ENCODE measurements at places on chromosomes 6 and 20.

GRCh38 chr20:15900443-15900842 lies 672.8 kb downstream of the KIF16B start:
- no peak for DNase-seq

DNA sequence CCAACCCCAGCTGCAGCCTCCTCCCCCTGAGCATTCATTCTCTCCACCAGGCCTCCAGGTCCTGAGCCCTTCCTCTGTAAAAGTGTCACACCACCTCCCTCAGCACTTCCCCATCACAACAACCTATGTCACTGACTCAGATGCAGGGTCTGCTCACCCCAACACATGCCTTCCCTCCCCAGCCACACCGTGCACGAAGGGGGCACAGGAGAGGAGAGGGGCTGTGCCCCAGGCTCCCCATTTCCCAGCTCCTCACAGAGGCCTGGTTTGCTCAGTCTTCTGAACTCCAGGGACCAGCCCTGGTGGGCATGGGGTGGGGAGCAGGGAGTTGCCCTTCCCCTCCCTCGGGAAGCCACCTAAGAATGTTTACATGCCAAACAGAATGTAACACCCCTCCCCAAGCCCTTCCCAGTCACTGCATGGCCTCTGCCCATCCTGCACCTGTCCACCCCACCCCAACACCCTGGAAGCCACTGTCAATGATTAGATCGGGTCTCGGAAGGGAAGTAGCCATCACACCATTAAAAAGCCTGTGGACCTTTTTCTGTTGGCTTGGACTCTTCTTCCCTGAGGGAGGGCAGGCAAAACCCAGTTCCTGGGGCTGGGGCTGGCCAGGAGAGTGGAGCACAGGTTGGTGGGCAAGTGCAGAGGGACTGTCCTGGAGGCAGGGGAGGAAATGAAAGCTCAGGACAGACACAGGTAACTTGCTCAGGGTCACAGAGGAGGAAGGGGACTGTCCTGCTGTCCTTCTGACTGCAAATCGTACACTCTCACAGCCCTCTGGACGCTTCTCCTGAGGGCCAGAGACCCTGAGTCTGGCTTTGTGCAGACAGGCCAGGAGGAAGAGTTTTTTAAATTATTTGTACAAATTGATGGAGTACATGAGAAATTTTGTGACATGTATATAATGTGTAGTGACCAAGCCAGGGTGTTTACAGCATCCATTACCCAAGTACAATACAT lies 10.1 kb upstream of the SLC22A7 start:
- no peak for DNase-seq

- DNase-seq, result peak; percentile 49
Measured at GRCh38 chr20:49853640-49854039, 41.0 kb downstream of the SLC9A8 start.

DNA sequence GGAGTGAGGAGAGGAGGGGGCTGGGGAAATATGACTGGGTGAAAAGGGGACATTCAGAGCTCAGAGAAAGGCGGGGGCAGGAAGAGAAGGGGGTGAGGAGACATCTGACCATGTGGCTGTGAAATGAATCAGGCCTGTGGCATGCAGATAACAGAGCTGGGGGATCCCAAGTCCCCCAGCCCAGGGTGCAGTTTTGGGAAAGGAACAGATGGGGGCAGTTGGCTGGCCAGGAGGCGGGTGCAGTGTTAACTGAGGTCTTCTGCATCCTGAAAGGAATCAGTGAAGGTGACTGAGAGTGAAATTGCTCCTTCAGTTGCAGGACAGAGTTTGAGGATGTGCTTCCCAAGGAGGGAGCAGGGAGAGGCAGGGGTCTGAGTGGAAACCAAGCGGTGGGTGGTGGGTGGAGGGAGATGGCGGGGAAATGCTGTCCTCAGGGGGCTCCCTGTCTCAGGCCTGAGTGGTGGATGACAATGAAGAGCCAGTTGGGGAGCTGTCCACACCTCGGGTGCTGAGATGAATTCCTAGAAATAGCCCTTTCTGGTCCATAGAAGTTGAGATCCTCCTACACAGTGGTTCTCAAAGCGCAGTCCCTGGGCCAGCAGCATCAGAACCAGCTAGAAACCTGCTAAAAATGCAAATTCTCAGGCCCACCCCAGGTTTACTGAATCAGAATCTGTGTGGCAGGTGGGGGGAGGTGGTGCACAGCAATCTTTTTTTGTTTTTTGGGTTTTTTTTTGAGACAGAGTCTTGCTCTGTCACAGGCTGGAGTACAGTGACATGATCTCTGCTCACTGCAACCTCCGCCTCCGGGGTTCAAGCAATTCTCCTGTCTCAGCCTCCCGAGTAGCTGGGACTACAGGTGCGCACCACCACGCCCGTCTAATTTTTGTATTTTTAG lies 26.0 kb upstream of the CCDC167 start:
- DNase-seq, result peak; percentile 45

GRCh38 chr6:167506443-167507301 lies 181.8 kb downstream of the TTLL2 start:
- DNase-seq, result no peak

DNA sequence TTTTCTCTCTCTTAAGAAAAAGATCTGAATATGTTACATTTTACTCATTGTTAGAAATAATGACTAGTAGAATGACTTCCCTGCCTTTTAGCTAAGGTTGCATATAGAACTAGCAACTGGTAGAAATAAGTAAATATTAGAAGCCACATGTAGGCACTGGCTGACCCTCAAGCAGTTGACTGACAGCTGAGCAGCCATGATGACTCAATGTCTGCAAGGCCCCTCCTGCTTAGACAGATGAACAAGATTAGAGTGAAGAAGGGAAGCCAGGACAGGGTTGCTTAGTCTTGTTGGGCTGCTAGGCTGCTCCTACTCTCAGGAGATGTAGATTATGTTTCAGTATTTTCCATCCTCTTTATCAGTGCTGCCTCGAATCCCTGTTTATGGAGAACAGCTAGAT lies 6.5 kb downstream of the MEP1A start:
- DNase-seq, result peak; percentile 54

DNA sequence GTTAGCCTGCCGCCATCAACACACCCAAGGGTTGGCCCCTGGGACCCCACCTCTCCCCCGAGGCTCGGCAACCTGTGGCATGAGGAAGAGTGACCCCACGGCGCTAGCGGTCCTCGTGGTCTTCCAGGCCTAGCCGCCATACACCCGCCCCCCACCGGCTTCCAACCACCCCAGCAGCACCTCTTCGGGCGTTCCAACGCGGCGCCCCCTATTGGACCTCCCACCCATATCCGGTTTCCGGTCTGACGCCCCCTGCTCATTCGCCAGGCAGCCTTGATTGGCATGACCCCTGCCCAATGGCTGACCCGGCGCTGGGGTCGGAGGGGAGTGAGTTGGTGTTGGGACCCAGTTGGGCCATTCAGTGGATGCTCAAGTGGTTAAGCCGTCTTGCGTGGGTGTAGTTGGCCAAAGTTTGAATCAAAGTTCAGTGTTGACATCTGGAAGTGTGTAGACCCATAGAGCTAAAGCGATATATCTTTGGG lies at the start of gene GNAS-AS1:
GNAS-AS1 (minus strand) TSS at position 210 of the 482 bp plus-strand sequence.
- DNase-seq, result peak; percentile 94

GRCh38 chr20:47315339-47316056 lies 41.0 kb downstream of the ZMYND8 start:
- no peak for DNase-seq

DNA sequence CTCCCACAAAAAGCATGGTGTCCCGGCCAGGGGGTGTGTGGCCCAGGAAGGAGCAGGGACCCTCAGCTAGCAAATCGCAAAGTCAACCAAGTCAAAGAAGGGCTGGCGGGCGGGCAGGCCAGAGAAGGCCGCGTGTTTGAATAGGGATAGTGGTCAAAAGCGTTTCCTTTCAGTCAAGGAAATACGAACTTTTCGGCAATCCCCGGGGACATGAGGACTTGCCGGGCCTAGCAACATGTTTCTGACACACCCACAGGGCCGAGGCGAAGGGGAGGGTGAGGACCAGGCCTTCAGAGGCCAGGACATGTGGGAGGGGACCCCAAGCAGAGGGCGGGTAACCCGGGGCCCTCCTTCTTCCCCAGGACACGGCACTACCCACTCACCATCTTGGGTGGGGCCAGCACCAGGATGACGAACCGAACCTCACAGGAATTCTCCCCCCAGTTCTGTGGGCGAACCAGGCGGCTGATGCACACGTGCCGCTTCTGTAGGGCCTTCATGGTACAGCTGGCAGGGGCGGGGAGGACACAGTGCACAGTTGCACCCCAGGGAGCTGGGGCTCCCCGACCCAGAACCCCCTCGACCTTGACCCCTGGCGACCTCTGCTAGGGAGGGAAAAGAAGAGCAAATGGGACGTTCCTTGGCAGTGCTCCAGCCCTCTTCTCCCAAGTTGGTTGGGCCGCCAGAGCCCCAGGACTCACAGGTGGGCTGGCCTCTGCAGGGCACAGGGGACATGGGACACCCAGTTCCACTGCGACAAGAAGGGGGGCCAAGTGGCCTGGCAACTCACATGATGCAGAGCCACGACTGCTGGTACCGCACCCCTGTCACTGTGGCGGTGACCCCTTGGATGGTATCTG lies 5.6 kb downstream of the SLC4A11 start:
- DNase-seq, result no peak

DNA sequence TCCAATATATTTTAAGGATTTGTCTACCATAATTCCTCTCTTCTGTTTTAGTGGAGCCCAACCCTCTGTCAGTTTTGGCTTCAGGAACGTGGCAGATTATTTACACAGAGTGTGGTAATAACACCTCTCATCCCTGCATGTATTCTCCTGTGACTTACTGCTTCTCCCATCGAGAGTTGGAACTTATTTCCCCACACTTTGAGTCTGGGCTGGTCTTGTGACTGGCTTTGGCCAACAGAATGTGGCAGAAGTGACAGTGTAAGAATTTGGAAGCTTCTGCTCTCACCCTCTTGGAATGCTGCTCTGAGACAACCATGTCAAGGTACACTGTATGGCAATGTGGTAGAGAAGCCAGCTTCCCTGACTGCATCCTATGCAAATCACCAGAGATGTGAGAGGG lies 407.7 kb downstream of the EPM2A start:
- no peak for DNase-seq

- DNase-seq, result no peak
Measured at GRCh38 chr20:61693055-61693600, 372.6 kb downstream of the TAF4 start.

DNA sequence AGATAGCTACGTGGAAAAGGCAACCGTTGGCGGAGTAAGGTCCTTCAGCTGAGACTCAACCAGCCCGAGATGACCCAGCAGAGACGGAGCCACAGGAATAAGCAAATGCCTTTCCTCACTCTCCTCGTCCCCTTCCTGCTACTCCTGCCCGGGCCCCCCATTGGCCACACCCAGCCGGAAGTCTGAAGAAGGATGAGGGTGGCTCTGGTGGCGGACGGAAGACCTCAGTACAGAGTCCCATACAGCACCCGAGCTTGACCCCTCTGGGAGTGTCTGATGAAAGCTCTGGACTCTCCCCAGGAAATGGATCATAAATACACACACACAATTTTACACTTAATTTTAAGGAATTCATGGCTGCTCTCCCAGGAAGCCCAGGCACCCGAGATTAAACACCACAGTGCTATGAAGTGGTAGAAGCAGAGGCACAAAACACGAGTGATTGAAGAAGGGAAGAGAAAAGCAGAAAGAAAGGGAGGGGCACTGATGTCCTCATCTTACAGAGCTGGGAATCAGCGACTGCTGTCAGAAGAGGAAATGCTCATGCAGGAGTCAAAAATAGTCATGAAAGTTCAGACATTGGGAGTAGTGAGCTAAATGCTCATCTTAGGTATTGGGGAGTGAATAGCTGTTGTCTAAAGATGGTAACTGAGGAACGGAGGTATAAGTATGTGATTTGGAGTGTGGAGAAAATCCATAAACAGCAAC lies 125.6 kb downstream of the BANF2 start:
- DNase-seq, result no peak

DNA sequence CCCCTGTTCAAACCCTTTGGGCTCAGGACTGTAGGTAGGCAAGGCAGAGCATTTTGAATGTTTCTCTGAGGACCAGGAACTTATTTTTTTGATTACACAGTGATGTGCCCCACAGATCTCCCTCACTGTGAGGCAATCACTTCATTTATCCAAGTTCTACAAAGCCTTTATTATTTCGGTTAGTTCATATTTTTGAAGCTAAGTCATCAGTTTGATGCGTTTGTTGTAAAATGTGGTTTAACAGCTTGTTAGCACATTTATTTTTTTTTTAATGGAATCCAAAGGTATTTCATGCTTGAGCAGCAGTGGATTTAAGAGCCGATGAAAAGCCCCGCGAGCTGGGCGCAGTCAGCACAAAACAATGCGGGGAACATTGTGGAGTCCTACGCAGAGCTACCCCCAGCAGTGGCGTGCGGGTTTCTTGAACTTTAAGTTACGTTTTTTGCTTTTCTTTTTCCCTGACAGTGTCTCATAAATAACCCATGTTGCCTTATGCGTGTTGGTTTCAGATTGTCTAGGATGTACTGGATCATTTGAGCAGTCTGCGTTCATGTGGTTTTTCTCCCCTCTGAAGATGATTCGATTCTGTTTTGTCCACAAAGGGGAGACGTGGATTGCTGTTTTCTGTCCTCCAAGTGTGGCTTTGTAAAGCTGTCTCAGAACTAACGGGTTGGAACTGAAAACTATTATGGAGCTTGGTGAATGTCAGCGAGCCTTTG lies 233.6 kb upstream of the BMP2 start:
- no peak for DNase-seq

DNA sequence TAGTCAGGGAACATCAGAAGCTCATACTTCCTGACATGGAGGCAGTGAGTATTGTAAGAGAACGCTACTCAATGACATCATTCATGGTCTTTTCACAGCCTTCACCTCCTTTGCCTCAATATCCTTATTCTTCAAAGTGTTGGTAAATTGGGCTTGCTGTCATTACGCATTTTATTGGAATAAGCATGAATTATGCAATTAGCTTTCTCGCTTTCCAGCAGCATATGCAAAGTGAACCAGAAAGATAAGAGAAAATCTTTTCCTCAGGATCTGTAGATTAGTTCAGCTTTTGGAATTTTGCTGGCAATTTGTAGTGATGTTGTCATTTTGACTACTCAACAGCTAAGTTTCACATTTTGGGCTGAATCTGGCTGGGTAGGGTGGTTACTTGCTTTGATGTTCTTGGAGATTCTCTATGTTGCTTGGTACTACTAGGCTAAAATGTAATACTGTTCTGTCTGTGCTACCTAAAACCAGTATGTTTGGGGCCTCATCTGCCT lies 1012.1 kb downstream of the KIF16B start:
- DNase-seq, result no peak

DNA sequence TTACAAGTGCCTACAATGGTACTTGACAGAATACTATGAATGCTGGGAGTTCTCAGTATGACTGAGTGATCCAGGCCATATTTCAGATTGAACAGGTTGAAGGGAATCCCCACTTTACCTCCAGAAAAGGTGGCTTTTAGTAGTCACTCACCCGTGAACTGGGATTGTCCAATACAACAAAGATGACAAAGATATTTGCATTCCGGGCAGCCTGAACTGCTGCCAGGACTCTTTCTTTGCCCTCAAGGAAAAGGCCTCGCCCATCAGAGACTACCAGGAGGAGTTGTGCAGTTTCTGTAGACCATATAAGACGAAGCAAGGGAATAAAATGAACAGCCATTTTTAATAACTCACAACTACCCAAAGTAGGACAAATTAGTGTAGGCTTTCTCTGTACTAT lies 6.3 kb upstream of the LYRM2 start:
- no peak for DNase-seq
